ENCODE measurements at places on chromosomes 2 and 18.

- no peak for DNase-seq
Observed at GRCh38 chr2:109258905-109259540, 130.0 kb downstream of the SH3RF3 start.

DNA sequence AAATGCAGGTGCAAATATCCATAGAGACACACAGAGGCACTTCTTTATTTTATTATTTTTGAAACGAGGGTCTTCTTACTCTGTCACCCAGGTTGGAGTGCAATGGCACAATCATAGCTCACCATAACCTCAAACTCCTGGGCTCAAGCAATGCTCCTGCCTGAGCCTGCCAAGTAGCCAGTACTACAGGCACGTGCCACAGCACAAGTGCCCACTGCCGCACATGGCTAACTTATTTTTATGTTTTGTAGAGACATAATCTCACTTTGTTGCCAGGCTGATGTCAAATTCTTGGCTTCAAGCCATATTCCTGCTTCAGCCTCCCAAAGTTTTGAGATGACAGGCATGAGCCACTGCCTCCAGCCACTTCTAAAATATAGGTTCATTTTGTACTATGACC lies 537.6 kb downstream of the THSD7B start:
- no peak for DNase-seq

DNA sequence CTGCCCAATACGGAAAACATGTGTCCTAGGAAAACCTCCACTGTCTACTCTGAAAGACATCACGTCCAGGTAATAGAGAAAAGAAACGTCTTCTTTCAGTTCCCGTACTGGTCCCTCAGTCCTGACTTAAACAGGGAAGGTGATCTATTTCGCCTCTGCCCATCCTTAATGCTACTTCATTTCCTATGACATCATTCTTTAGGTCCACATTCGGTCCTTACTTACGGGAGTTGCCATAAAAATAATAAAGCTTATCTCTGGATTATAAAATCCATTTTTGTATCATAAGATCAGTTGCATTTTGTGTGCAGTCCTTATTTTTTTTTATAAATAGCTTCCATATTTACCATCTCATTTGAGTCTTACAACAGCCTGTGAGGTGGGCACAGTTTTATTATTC lies 3.7 kb downstream of the TGFA start:
- DNase-seq = no peak

- no peak for DNase-seq
Observed at GRCh38 chr18:13436576-13436975, 218.0 kb downstream of the LDLRAD4 start.

- no peak for DNase-seq
Observed at GRCh38 chr2:203849010-203849409, 18.6 kb upstream of the CTLA4 start.

DNA sequence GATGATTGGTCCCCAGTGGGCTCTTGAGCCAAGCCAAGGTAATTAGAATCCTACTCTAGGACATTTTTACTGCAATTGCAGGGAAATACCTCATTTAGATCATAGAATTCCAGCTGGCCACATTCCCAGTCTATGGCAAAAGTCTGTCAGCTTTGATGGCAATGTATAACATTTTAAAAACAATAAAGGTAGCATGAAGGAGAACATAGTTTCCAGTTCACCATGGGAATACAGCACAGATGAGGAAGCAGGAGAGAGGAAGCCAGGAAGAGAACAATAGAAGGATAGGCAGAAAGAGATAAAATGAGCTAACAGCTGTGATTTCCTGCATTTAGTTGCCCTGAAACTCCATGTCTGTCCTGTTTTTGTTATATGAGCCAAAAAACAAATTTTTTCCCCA lies 897.3 kb upstream of the DDX18 start:
- no peak for DNase-seq

DNA sequence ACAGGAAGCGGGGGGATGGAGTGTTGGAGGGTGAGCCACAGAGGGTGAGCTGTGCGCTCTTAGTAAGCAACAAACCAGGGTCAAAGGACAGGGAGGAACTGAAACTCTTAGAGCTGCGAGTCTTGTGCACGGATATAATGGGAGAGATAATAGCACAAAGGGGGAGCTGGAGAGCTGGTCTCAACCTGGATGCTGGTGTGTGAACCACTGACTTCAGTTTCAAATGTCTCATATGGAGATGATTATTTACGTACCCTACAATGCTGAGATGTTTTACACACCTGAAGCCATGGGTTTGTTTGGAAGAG lies 35.9 kb downstream of the PTGR3 start:
- DNase-seq = no peak

DNA sequence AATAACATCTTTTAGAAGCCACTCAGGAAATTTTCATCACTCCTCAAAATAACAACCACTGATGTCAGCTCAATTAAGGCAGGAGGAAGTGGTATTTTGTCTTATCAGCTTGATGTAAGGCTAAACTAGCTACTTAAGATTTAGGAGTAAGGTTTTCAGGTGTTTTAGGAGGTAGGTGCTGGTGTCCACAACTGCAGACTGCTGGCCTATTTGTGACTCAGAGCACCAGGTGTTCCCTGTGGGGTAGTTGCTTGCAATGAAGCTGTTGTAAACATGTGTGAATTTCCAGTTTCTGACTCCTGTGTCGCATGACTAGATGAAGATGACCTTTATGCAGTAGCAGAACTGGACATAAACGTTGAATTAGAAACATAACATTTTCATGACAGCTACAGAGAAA lies 164.2 kb downstream of the THSD7B start:
- no peak for DNase-seq

DNA sequence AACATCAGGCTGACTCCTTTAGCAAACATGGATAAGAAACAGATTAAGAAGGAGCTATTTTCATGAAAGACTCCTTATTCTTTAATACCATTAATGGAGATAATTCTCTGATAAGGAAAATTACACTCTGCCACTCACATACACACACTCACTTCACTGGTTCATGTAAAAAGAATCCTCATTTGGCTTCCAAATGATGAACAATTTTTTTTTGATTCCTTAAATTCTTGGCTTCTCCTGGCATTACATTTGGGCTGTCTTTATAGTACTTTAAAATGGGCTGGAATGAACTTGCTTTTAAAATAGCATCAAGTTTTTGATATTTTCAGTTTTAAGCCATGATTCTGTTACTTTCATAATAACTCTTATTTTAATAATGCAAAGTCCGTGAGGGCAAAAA lies 328.6 kb downstream of the SLC8A1 start:
- no peak for DNase-seq

DNA sequence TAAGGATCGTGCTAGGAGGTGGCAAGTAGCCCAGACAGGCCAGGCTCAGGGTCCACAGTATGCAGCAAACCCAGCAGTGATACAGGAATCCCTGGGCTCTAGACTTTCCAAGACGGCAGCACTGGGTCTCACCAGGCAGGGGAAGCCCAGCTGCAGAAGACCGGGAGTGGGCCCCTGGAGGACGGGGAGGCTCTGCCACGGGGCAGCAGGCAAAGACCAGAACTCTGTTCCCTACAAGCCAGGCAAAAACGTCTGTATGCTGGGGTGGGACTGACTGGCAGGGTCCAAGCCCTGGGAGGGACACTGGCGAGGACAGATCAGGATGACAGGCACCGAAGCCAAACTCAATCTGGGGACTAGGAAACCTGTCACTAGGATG lies 98.9 kb upstream of the SEC11C start:
- DNase-seq = no peak
